T-helper 9 cell (primary cell): ENCODE measurements at places on chromosomes 11 and 22.

DNA sequence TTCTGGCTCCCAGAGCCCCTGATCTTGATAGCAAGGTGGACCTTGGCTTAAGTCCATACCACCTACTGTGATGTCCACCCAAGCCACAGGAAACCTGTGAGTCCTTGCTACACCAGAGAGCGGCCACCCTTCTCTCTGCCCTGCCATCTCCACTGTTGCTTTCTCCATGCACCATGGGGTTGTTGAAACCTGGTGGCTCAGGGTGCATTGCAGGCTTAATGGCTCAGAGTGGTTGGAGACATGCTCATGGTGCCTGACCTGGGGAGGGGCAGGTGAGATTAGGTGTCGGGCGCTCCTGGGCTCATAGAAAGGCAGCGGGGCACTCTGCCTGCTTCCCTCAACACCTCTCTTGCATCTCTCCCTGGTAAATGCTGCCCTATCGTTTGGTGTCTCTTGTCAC is 25.0 kb upstream of the CACNG2 start:
- DNase-seq, result no peak

GRCh38 chr11:88312628-88313027 is 24.9 kb downstream of the CTSC start:
- no peak for DNase-seq

GRCh38 chr22:39522567-39523300 is 2.4 kb downstream of the ATF4 start:
- no peak for DNase-seq

GRCh38 chr11:32391956-32392553 is 43.3 kb downstream of the WT1 start:
- no peak for DNase-seq

- no peak for DNase-seq
These were observed 477.8 kb downstream of the BRD1 start for GRCh38 chr22:49349841-49350381.

GRCh38 chr11:56782167-56782847 is 33.8 kb upstream of the OR9G4 start:
- DNase-seq, result no peak

DNA sequence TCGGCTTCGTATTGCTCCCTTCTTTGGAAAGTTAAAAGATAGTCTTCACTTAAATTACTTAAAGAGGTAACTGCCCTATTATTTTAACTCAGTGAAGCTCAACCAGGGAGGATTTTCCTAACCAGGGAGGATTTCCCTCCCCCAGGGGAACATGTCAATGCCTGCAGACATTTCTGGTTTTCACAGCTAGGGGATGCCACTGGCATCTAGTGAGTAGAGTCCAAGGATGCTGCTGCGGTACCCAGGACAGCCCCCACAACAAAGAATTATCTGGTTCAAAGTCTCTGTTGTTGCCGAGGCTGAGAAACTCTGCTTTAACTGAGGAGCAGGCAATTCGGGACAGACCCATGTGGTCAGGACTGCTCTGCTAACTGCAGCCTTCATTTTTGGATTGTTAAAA is 82.2 kb downstream of the DEPDC5 start:
- no peak for DNase-seq

DNA sequence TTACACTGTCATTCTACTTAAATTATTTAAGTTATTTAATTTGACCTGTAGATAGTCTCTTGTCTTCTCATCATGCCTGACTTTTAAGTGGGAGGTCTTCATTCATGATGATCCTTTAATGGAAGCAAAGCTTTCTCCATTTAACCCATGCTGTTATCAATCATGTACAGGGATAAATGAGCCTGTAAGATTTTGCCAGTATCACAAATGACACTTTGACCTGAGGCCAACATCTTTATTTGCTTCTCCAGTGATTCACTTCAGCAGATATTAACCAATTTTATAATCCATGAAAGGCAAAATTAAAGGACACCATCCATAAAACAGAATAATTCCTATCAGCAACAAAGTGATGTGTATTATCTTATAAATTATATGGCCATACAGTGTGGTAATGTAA is 7.7 kb downstream of the CCDC73 start:
- DNase-seq, result no peak

DNA sequence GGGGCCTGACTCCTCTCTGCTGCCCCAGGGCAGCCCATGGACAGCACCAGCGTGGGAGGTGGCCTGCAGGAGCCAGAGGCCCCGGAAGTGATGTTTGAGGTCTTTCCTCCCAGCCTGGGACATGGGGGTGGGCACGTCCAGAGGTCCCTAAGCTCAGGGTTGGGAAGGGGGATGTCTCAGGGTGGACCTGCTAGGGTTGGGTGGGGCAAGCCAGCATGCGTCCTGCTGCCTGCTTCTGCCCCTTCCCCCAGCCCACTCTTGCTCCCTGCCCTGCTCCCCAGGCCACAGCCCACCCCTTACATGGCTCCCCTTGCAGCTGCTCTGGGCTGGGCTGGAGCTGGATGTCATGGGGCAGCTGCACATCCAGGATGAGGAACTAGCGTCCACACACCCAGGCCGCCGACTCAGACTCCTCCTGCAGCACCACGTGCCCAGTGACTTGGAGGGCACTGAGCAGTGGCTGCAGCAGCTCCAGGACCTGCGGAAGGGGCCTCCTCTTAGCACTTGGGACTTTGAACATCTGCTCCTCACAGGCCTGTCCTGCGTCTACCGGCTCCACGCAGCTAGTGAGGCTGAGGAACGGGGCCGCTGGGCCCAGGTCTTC is 1.3 kb downstream of the FAM180B start:
- no peak for DNase-seq

- DNase-seq, result no peak
These were observed 72.6 kb upstream of the TCF20 start for GRCh38 chr22:42343121-42343454.

- DNase-seq, result no peak
These were observed 6.4 kb downstream of the CCND1 start for GRCh38 chr11:69647390-69647748.

DNA sequence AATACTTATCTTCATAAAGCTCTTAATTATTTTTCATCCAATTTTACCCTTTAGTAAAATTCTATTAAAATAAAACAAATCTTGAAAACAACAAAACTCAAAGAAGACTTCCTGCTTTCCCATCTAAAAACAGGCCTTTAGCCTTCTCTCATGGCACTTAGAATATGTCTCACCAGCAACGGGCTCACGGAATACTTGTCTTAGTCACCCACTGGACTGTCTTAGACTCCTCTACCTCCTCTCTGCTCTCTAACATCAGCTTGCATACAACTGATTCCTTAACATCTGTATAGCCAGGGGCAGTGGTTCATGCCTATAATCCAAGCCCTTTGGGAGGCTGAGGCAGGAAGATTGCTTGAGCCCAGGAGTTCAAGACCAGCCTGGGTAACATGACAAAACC is 13.7 kb downstream of the HPS5 start:
- DNase-seq, result no peak

DNA sequence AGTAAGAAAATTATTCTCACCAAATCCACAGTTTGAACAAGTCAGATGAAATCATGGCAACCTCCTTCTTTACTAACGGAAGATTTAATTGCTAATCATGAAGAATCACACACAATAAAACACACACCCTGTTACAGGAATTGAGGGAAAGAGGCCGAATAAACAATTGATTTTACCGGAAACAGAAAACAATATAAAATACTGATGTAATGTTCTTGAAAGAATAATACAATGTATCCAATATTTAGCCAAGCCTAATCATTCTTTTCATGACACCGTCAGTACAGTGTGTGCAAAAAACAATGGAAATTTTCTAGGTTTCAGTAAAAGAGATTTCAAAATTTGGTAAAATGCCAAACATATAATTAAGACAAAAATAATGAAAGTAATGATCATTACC is 23.4 kb downstream of the ASRGL1 start:
- no peak for DNase-seq

- no peak for DNase-seq
These were observed 40.8 kb downstream of the CACNA1I start for GRCh38 chr22:39611360-39611759.

DNA sequence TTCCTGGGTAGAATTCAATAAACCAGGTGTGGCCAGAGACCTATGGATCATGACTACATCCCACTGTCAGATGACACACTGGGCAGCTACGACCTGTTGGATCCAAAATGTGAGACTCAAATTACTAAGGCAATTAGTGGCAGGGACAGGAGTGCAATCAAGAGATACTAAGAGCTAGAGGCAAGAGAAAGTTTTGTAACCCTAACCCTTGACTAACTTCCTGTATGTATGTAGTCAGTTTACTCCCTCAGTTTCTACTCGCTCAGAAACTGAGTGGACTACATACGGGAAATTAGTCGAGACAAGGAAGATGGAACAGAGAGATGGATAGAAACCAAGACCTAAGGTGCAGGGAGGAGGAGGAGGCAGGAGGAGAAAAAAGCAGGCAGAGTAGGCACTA is 2.7 kb downstream of the CYB5R2 start:
- DNase-seq, result no peak

GRCh38 chr11:16365581-16366228 is 9.4 kb upstream of the SOX6 start:
- no peak for DNase-seq

- no peak for DNase-seq
These were observed 163.2 kb upstream of the BLID start for GRCh38 chr11:122279194-122279593.

DNA sequence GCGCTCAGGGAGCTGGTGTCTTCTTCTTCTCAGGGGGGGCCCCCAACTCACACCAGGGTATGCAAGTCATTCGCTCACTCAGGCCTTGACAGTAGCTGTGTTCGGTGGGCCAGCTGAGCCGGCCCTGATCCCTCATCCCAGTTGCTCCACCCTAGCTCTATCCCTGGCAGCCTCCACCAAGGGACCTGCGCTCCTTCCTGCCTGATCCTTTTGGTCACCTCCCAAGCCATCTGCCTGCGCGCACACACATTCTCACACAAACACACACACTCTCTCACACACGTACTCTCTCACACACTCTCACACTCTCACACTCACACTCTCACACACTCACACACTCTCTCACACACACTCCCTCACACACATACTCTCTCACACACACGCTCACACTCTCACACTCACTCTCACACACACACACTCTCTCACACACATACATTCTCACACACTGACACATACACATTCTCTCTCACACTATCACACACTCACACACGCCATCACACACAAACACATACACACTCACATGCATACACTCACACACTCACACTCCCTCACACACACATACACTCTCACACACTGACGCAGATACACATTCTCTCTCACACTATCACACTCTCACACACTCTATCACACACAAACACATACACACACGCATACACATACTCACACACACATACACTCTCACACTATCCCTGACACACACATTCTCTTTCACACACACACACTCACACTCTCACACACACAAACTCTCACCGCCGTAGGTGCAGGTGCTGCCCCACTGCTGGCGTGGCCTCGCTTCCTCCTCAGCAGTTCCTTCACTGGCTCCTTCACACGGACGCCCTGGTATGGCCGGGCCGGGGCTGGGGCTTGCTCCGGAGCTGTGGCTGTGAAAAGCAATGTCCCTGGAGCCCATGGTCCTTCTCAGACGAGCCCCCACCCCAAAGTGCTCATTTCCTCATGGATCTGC is 20.8 kb downstream of the POU2AF1 start:
- no peak for DNase-seq

GRCh38 chr11:23947883-23948282 is 549.0 kb upstream of the LUZP2 start:
- no peak for DNase-seq

DNA sequence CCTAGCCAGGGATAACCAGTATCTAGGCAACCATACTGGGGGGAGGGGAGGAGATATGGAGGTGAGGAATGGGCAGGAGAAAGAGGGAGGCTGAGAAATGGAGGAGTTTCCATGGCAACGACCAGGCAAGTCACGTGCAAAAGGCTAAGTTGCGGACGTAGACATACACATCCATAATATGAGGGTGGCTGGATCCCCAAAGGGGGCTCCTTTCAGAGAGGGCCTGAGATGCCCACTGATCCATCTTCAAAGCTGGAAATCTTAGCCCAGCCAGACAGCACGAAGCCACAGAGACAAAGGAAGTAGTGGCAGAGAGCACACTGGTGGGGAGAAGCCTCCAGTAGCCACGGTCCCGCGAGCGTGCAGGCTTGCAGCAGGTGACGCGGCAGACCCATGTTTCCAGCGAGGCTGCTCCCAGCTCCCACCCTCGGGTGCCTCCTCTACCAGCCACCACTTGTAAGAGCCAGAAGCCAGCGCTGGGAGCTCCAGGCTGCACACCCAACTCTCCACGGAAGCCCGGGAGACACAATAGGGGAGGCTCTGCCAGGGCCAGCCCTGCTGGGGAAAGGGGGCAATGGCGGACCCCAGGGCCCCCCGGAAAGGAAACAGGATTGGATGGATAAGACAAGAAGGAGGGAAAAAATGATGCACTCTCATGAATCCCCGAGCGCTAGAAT is 938 bp downstream of the FXYD6 start:
- peak; percentile 26 for DNase-seq

- no peak for DNase-seq
These were observed 3.5 kb upstream of the OR56A3 start for GRCh38 chr11:5938603-5938965.

- no peak for DNase-seq
These were observed 58.4 kb downstream of the KIF18A start for GRCh38 chr11:28049338-28050216.

DNA sequence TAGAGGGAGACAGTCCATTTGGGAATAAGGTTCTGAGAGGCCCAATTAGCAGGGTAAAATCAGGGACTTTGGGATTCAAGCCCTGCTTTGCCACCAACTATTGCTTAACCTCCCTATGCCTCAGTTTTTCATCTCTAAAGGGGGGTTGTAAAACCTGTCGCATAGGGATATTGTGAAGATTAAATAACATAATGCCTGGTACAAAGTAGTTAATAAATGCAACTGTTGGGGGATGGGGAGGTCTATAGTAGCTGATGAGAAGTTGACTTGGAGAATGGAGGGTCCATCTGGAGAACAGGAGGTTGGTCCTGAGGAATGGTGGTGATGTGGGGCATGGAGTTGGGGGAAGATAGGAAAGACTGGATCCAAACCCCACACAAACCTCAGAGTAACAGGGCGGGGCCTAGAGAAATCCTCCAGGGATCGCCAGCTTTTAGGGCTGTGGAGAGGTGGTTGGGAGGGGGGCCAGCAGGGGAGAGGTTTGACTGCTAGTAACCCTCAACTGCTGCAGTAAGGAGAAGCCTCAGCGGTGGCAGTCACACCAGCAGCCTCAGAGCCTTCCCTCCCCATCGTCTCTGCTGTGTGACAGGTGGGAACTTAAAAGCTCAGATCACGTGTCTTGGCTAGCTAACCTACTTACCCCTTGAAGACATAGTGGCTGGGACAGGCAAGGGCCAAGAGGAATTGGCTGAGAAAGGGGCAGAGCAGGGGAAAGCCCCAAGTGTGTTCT is 1.1 kb upstream of the ABCG4 start:
- DNase-seq, result no peak

GRCh38 chr11:121318848-121319834 is 26.6 kb downstream of the SC5D start:
- no peak for DNase-seq
